Memory B cell (primary cell): ENCODE measurements at places on chromosomes 11 and 22.

DNA sequence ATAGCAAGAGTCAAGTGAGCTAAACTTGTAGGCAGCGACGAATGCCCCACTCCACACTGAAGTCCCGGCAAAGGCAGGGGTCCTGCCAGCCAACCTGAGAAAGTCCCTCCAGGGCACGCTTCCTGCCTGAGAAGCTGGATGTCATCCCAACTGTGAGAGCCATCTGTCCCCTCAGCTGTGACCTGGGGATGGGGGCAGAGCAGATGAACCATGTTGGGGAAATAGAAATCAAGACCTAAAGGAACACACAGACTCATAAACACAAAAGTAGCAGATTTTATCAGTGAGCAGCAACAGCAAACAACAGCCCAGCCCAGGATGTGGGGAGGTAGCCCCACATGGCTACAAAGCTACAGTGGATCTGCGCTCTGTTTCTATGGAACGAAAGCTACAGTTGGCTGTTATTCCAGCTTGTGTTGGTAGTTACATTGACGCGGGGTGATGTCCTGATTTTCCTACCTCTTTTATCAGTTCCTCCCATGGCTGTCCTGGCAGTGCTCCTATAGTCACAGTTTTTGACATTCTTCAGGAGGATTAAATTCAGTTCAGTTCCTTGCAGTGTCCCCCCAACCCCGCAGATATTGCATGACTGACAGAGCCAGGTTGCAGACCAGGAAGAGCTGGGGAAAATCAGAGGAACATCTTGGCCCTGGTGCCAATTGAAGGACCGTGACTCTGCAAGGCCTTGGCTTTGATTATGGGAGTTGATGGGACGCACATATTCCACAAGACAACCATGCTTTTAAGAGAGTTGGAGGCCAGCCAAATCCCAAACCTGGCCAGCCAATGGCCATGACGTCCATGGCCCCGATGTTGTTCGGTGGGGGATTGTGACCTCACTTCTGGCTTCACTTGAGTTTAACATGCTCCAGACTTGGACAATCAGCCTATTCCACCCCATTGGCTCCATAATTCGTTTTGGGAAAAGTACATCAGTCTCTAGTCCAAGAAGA, 14.6 kb downstream of the MRGPRD start:
- no peaks in the 10 kb centered on the region for H3K36me3 ChIP-seq
- no peak overlapping the region for H3K27ac ChIP-seq
- H3K4me3 ChIP-seq: no peak overlapping the region
- H3K4me1 ChIP-seq: no peaks in the 10 kb centered on the region

- no peaks in the 10 kb centered on the region for H3K4me1 ChIP-seq
- no peaks in the 10 kb centered on the region for H3K36me3 ChIP-seq
- no peak for DNase-seq
- peaks cover 3% of the 10 kb centered on the region for H3K27me3 ChIP-seq
Measured at GRCh38 chr22:16699326-16699725, 106.7 kb upstream of the CCT8L2 start.

DNA sequence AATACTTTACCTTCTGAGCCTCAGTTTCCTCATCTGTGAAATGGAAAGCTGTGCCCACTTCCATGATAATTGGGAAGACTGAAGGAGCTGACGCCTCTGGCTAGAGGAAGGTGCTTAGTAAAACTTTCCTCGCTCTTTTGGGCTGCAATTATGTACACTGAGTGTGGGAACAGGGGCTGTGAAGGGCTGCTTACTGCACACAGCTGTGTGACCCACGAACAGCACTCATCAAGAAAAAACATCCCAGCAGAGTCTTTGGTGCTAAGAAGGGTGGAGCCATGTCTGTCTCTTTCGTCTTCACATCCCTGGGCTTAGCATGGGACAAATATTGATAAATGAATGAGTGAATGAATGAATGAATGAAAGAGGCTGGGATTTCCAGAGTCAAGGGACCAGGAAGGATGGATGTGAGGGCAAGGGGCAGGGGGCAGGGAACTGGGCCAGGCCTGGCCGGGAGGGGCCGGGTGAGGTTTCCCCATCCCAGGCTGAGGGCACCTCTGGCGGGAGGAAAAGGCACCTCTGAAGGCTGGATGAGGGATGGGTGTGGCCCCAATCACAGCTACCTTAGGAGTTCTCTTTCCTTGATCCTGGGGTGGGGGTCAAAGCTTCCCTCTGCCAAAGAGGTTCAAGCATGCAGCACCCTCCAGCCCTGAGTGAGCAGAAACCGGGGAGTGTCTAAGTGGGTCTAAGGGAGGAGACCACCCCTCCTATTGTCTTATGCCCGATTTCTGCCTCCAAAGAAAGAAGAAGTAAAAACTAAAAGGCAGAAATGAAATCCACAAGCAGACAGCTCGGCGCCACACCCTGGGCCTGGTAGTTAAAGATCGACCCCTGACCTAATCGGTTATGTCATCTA, 9.2 kb upstream of the CD5 start:
- H3K36me3 ChIP-seq: peaks cover 2% of the 10 kb centered on the region
- no peak overlapping the region for H3K4me3 ChIP-seq
- H3K27ac ChIP-seq: peak overlapping the region; percentile 52
- peaks cover 48% of the 10 kb centered on the region for H3K4me1 ChIP-seq
- no peak for DNase-seq
- no peaks in the 10 kb centered on the region for H3K27me3 ChIP-seq

DNA sequence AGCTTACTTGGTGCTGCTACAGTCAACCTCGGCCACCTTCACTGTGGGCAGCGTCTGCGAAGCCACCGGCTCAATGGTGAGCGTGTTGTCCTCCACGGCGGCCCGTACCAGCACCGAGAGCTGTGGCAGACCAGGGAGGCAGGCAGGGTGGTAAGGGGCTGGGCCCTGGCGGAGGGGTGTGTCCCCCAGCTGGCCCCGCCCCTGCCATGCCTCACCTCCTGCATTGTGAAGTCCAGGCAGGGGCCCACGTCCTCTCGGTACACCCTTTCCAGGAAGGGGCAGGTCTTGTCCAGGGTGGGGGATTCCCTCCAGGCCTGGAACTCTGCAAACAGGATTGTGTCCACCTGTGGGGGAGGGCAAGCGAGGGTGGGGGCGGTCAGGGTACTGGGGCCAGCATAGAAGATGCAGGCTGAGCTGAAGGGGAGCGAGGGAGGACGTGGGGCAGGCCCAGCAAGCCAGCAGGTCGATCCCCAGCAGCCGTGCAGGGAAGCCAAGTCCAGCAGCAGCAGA, 12.8 kb downstream of the RAB3IL1 start:
- peaks cover 3% of the 10 kb centered on the region for H3K4me1 ChIP-seq
- H3K4me3 ChIP-seq: no peak overlapping the region
- H3K27ac ChIP-seq: no peak overlapping the region

DNA sequence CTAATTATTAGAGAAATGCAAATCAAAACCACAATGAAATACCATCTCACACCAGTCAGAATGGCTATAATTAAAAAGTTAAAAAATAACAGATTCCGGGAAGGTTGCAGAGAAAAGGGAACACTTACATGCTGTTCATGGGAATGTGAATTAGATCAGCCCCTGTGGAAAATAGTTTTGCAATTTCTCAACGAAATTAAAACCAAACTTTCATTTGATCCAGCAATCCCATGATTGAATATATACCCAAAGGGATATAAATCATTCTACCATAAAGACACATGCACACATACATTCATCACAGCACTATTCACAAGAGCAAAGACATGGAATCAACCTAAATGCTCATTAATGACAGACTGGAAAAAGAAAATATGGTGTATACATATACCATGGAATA, 32.5 kb downstream of the NOX4 start:
- no peaks in the 10 kb centered on the region for H3K27me3 ChIP-seq
- no peaks in the 10 kb centered on the region for H3K36me3 ChIP-seq
- H3K4me3 ChIP-seq: no peak overlapping the region
- no peak overlapping the region for H3K27ac ChIP-seq
- no peaks in the 10 kb centered on the region for H3K4me1 ChIP-seq
- DNase-seq: no peak

GRCh38 chr11:111077530-111078322, 167.8 kb upstream of the POU2AF2 start:
- H3K27ac ChIP-seq: no peak overlapping the region
- peaks cover 2% of the 10 kb centered on the region for H3K27me3 ChIP-seq
- peaks cover 3% of the 10 kb centered on the region for H3K4me1 ChIP-seq
- H3K36me3 ChIP-seq: peaks cover 2% of the 10 kb centered on the region
- DNase-seq: no peak
- no peak overlapping the region for H3K4me3 ChIP-seq

DNA sequence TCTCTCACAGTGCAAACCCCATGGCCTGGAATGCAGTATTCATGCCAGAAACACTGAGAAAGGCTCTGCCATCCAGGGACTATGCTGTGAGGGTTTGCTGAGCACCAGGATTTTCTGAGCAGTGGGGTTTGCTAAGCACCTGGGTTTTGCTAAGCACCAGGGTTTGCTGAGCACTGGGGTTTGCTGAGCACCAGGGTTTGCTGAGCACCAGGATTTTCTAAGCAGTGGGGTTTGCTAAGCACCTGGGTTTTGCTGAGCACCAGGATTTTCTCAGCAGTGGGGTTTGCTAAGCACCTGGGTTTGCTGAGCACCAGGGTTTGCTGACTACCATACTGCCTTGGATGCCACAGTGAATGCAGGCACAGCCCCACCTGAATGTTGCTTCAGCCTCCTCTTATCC, 48.3 kb upstream of the SMIM38 start:
- no peak overlapping the region for H3K4me3 ChIP-seq
- peaks cover 5% of the 10 kb centered on the region for H3K4me1 ChIP-seq
- DNase-seq: no peak
- H3K27ac ChIP-seq: no peak overlapping the region
- H3K36me3 ChIP-seq: peaks cover 12% of the 10 kb centered on the region

- peaks cover 18% of the 10 kb centered on the region for H3K36me3 ChIP-seq
- no peak for DNase-seq
- no peaks in the 10 kb centered on the region for H3K27me3 ChIP-seq
- H3K4me3 ChIP-seq: no peak overlapping the region
Measured at GRCh38 chr11:18615628-18616392, 16.2 kb downstream of the MISFA start.

- no peaks in the 10 kb centered on the region for H3K27me3 ChIP-seq
- no peak overlapping the region for H3K4me3 ChIP-seq
Measured at GRCh38 chr11:10876158-10876557, 18.3 kb upstream of the ZBED5 start.

DNA sequence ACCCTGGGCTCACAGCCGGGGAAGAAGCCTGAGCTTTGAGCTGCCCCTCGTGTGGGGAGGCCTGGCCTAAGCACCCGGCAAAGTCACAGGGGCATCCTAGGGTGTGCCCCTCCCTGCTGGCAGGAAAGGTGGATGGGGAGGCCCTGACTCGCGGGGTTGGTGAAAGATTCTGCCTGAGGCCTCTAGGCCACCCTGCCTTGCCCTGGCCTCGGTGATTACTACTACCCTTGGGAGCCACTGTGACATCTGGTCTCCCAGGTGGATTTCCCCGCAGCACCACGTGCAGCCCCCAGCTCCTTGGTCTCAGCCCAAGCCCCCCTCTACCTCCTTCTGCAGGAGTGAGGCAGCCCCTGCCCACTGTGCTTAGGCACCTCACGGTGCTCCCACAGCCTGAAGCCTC, 23.9 kb downstream of the GNAZ start:
- H3K4me1 ChIP-seq: no peaks in the 10 kb centered on the region
- no peaks in the 10 kb centered on the region for H3K36me3 ChIP-seq
- no peak for DNase-seq
- H3K27ac ChIP-seq: no peak overlapping the region
